Heart right ventricle (tissue), 16 donors: ENCODE measurements at places on chromosomes 5 and 9.

DNA sequence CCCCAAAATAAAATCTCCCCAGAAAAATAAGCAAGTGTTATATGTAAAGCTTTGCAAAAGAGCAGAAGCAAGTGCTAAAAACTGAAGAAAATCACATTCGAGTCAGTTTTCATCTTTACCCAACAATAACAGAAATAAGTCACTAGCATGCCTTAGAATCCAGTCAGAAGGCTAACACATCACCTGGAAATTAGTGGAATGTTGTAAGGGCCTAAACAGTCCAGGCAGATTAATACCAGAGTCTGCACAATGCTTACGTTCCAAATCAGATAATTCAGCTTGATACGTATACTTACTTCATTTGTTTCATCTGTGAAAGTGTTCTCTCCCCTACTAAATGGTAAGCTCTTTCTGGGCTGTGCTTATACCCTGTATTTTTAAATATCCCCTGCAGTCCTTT, 42.7 kb downstream of the SUSD1 start:
- no peak for DNase-seq

DNA sequence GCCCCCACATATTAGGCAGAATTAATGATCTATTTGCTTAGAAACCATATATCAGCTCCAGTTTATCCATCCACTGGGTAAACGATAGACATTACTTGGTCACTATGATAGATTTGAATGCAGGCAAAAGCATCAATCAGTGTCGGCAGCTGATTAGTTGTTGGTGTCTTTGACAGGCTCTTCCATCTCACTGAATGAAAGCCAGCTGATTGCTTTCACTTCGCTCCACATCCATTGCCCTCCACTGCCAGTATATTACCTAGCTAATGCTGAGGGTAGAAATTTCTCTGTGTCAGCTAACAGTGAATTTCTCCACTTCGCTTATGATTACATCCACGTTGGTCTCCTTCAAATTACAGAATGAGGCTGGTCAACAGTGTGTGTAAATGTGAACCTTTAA, 821.3 kb upstream of the TYRP1 start:
- no peak for DNase-seq

DNA sequence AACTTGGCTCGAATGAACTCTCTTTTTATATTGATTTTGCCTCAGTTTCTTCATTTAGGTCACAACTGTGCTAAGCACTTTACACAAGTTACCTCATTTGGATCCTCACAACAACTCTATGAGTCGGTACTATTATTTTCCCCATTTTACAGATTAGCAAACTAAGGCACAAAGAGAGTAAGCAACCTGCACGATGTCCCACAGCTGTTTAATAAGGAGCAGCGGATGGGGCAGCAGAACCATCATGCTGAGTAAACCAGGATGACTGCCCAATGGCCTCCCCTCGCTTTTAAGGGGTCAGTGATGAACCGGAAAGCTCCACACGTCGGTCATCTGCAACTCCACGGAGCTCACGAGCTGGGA, 607 bp downstream of the PRELID2 start:
- no peak for DNase-seq

DNA sequence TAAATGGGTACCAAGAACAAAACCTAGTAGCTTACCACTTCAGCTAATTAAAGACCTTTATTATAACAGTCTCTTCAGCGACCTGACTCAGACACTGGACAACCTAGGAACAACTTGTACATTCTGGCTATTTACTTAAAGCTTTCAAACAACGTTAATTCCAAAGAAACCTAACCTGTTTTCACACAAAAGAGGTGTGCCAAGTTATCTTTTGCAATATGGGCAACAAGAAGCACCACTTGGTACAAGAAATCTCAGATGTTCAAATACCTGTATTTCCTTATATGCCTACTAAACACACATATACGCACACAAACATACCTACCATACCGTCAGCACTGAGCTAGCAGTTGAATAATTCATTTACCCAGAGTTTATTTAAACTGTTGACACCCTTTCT, 23.0 kb downstream of the RNF145 start:
- DNase-seq, result no peak

DNA sequence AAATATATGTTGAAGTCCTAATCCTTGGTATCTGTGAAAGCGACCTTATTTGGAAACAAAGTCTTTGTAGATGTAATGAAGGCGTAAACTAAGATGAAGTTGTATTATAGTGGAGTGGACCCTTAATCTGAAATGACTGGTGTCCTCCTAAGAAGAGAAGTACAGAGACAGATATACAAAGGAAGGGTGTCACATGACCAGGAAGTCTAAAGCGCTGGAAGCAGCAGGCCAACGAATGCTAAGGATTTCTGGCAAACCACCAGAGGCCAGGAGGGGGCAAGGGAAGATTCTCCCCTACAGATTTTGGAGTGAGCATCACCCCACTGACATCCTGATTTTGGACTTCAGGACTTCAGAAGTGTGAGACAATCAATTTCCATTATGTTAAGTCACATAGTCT, 162.4 kb downstream of the SLC12A2 start:
- no peak for DNase-seq

- no peak for DNase-seq
Measured at GRCh38 chr5:33650911-33651310, 210.1 kb downstream of the TARS1 start.

GRCh38 chr9:93197670-93198069, 13.7 kb downstream of the WNK2 start:
- no peak for DNase-seq

GRCh38 chr9:89449261-89449671, 48.6 kb downstream of the SEMA4D start:
- no peak for DNase-seq

- DNase-seq, result no peak
Measured at GRCh38 chr9:98430535-98431292, 175.3 kb upstream of the TBC1D2 start.

GRCh38 chr5:176542135-176542595, 5.0 kb upstream of the RNF44 start:
- no peak for DNase-seq

DNA sequence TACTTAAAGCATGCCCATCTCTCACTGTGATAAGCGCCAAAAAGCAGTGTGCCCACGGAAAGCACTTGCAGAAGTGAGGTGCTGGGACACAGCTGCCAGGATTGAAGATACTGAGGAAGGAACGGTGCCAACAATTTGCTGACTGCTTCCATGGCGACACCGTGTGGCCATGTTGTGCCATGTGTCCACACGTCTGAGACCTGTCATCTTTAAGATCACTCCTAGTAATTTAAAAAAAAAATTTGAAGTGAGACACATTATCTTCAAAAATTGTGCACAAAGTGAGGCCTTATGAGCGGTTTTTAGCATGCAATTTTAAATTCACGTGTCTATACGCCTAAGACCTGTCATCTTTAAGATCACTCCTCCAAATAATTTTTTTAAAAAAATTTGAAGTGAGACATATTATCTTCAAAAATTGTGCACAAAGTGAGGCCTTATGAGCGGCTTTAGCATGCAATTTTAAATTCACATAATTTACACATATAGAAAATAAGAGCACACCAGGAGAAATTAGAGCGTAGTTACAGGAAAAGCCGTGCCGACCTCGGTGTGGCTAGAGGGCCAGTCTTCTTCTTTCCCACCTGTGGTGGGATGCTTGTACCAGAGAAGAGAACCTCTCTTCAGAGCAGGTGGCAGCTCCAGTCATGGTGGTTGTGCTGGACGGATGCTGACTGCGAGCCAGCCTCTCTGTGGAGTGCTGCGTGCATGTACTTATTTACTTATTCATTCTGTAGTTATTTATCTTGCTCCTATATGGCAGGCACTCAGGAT, 21.4 kb upstream of the FLT4 start:
- peak; percentile 57 for DNase-seq

DNA sequence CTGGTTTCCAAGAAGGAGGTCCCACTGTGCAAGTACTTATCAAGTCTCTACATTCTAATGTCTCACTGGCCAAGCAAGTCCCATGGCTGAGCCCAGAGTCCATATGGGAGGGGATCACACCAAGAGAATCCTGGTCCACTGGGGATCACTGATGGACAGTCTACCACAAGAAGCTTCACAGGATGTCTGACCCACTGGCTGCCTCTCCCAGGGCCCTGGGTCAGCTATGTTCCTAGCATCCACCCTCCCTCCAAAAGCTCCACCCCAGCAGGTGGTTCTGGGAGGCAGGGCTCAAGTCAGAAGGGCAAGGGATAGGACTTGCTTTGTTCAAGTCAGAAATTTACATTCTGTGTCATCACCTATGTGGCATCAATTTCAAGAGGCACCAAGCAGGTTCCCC, 508.5 kb downstream of the BNC2 start:
- DNase-seq, result no peak

GRCh38 chr9:3467593-3468219, 58.1 kb downstream of the RFX3 start:
- DNase-seq, result peak; percentile 62

GRCh38 chr9:115808695-115809094, 344.9 kb upstream of the PAPPA start:
- DNase-seq, result no peak

DNA sequence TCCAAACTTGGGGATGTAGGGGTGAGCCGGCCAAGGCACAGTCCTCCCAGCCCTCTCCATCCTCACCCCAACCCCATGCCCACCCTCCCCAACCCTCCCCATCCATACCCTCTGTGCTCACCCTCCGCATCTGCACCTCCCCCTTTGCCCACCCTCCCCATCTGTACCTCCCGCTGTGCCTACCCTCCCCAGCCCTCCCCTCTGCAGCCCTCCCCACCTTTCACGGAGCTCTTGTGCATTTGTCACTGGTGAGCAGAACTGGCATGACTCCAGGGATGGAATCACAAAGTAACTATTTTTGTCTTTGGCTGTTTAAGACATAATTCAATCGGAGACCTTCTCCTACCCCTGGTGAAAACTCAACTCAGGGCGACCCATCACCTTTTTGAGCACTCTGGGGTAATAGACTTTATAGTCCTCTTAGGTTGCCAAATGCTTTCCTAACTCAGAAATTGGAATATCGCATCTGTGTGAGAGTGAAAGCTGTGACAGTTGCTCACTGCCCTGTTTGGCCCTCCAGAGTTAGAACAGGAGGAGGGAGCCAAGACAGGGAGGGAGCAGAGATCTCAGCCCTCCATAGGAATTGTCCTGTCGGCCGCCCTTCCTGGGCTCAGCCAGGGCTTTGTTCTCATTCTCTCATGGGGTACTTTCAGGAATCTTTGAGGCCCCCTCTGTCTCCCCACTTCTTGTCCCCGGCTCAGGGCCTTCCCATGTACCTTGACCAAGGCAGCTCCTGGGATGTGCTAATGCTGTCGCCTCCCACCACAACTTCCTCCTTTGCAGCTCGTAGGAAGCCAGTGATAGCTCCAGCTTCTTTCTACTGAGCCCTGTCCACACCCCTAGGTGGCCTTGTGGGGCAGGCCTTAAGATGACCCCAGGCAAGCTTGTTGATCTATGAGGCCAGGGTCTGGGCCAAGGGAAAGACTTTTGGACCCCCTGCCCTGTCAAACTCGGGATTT, 36.2 kb downstream of the OTULIN start:
- no peak for DNase-seq

DNA sequence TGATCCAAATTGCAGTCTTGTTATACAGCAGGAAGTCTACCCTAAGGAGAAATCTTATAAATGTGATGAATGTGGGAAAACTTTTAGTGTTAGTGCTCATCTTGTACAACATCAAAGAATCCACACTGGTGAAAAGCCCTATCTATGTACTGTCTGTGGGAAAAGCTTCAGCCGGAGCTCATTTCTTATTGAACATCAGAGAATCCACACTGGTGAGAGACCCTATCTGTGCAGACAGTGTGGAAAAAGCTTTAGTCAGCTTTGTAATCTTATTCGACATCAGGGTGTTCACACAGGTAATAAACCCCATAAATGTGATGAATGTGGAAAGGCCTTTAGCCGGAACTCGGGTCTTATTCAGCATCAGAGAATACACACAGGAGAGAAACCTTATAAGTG, 10.4 kb downstream of the ZNF189 start:
- no peak for DNase-seq

- DNase-seq, result peak; percentile 20
Measured at GRCh38 chr5:126462239-126463014, 39.2 kb downstream of the GRAMD2B start.

- DNase-seq, result no peak
Measured at GRCh38 chr9:83570359-83570758, 32.2 kb upstream of the FRMD3 start.

DNA sequence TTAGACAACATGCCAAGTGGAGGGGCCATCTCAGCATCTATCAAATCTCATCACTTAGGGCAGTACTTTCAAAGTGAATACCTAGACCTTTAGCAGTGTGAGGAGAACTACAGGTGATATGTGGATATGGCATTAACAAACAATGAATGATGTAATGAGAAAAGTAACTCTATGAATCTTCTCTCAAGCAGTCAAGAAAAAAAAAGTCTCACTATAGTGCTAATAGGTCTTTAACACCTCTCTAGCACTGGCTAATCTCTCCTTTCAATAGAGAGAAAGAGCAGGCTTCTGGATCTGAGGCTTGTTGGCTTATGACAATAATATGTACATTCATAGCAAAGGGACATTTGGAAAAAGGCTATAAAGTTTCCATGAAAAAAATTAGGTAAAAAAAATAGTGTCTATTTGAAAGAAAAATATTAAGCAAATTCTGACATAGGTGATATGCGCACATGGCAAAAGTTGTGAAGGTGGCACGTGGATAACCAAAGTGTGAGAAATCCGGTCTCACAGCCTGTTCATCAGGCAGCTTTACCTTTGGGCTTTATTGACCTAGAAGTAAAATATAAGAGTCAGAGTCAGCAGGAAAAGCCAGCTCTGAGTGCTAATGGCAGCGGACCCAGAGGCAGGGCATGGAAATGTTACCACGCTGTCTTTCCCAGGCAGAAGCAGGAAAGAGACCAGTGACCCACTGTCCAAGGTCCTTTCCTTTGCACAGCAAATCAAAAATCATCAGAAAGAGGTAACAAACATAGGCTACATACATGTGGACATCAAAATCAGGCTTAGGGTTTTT, 203.4 kb downstream of the EFNA5 start:
- no peak for DNase-seq

DNA sequence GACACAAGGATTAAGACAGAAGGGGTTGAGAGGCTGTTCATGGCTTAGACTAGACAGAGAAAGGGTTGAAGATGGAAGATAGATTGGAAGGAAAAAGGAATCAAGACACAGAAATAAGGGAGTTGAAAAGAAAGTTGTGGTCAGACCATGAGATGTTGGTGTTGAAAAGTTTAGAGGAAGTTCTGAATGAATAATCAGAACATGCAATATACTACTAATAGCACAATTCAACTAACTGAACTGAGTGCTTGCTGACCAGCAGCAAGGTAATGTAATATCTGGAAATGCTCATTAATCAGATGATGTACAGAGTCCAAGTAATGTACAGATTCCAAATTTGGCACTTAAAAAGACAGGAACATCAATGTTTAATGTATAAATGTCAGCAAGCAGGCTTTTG, 10.6 kb upstream of the NNT start:
- DNase-seq, result no peak

GRCh38 chr5:28430565-28431178, 1392.3 kb upstream of the CDH9 start:
- DNase-seq, result no peak

GRCh38 chr9:89555451-89556375, 49.1 kb upstream of the GADD45G start:
- DNase-seq, result no peak
